ENCODE measurements at places on chromosomes 12 and 14.

DNA sequence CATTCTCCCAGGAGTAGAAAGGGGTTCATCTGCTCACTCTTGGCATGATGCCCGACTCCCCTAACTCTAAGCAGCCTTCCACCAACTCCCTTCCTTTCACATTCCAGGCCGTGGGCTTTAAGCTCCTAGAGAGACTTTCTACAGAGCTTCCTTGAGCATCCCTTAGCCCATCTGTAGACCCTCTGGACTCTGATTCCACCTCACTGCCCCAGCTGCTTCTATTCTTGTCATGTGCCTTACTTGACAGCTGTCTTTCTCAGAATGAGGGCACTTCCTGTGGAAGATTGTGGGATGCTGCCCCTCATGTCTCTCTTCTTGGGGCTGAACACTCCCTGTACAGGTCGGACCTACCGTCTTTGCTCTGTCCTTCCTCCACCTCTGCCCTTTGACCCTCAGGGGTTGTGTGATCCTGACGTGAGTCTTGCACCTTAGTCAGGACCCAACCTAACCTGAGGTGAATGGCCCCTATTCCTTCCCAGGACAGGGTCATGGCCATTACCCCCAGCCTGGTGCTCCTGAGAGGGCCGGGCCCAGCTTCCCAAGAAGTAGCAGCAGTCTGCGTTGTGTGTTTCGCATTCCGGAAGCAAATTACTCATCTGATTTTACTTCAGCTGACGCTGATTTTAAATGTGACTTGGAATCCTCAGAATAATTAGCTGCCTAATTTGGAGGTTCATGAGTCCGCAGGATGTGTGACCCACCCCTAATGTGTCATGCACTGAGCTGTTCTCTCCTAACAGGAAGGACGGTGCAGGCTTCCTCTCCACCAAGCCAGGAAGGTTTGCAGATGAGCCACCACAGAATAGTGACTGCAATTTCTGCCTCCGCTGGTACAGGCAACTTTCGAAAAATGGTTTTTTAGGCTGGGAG lies 2.7 kb upstream of the GALNT6 start:
- peak; percentile 51 for DNase-seq

DNA sequence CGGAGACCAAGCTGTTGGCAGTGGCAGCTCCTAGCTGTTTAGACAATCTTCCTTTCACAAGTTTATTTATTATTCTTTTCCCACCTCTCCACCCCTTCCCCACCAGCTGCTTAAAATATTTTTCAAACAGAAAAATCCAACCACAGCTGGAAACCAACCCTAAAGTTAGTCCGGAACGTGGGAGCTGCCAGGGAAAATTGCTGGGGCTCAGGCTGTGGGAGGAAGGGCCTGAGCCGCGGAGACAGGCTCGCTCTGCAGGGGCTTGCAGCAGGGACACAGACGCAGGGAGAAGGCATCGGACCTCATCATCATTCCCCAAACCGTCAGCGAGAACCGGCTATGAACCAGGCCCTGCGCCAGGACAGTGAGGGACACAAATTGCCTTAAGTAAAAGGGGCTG lies 16.1 kb upstream of the TMEM106C start:
- DNase-seq: no peak

GRCh38 chr14:73466861-73467260 lies 8.5 kb upstream of the NUMB start:
- DNase-seq: no peak

- DNase-seq: peak; percentile 66
Observed at GRCh38 chr14:102593825-102594137, 1.3 kb downstream of the RCOR1 start.

DNA sequence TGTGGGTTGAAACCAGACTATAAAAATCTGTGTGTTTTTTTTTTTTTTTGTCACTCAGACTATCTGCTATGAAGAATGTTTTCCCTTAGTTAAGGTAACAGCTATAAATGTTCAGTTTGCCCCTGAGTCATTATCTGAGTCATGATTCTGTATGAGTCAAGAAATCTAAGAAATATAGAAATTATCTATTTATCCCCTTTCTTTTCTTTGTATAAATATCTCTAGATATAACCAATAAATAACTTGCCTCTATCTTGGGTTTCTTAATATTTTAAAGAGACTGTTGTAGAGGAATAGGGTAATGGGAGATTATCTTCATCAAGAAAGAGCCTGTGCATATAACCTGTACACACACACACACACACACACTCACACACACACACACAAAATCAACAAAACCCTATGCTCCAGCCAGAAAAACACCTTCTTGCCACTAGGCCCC lies 161.7 kb upstream of the EEA1 start:
- peak; percentile 59 for DNase-seq

DNA sequence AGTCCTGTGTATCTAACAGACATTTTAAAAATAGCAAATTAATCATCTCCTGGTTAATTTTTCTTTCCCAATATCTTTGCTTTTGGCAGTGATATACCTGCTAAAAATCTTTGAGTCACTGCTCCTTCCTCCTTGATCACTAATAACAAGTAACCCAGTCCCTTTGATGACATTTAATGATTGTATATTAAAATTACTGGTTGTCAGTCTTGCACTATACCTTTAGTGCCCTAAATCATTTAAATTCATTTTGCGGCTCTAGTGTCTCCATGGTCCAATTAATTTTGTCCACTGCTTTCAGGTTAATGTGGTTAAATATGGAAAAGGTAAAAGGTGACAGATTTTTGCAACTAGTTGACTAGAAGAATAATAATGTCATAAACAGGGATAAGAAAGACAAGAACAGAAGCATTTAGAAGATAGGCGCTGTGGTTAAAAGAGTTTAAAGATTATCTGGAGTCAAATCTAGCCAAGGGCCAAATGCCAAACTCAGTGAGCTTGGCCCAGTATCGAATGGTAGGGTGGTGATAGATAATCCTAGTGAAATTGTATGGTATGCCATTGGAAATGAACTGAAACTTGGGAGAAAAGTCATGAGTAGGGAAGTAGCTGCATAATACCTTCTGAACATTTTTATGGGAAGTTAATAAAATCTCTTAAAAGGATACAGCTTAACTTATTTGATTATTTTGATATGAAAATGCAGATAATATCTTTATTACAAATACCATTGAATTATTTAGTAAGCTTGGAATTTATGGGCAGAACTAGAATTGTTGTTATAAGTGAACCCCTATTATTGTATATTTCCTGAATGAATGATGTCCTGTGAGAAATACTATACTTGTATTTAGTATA lies 115.0 kb downstream of the PCNX1 start:
- DNase-seq: no peak

GRCh38 chr14:100887728-100888335 lies 15.7 kb downstream of the RTL1 start:
- DNase-seq: peak; percentile 40

DNA sequence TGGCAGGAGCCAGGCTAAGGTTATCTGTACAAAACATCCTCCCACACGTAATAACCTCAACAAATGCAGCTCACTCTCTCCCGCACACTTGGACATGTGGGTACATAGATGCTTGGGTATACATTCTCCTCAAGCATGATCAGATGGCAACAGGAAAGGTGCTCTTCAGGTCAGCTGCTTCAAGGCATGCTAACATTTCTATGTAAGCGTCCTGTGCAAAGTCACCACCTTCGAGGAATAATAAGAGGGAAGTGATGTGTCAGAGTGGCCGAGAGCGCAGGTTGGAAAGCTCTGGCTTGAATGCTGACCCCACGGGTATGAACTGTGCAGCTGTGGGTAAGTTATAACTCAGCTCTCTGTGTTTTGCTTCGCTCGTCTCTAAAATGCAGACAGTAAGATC lies 24.2 kb upstream of the SLC6A12 start:
- no peak for DNase-seq

- DNase-seq: no peak
Observed at GRCh38 chr14:51002406-51002999, 58.2 kb upstream of the PYGL start.

GRCh38 chr12:19411234-19412204 lies 27.8 kb upstream of the AEBP2 start:
- no peak for DNase-seq

DNA sequence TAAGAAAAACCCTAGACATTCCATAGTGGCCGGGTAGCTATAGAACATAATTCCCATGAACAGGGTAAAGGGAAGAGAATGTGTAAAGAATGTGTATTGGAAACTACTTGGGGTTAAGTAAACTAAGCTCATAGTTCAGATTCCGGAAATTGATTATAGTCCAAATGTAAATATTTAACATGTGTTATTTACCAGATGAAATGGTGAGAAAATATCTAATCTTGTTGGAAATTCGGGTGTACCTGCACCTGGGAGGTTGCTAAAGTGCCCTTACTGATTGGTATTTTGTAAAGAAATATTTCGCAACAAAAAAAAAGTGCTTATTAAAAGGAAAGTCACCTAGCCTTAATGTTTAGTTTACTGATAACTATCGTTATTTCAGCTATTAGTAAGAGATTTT lies 14.4 kb downstream of the RASSF9 start:
- no peak for DNase-seq

DNA sequence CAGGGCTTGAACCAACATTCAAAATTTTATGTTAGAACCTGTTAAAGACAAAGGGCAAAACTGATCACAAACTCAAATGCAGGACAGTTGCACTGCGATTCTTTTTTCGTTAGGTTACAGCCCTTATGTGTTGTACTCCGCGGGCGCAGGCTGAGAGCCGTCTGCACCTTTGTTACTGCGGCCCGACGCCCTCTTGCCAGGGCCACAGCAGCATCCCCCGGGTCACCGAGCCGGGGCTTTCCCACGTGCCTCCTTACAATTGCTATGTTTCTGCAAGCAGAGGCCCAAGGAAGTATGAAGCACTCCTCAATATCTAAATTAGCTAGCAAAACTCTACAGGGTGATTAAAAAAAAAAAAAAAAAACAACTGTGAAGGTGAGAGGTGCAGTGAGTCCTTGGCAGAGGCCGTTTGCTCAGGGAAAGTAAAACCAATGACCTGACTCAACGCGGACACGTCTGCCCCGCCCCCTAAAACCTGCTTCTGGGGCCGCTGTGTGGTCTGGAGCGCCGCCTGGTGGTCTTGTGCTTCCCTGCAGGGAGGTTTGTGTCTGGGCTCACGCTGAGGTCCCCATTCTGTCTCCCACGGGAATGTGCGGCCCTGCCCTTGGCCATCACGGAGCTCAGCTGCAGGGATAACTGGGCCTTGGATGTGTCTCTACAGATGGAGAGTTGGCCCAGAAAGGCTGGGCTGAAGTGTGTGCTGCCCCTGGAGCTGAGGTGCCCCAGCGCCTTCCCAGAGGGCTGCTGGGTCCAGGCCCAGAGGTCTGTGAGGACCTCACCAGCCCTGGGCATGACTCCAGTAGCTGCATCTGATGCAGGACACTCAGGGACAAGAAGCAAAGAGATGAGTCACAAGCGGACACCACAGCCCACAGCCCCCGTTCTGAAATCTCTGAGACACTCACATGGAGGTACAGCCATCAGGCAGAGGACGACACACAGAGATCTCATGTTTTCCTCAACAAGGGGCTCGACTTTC lies 418.5 kb downstream of the TMEM121 start:
- DNase-seq: no peak
